ENCODE measurements at places on chromosomes 5 and 9. TPM values are rescaled to one million over a fixed set of nuclear protein-coding genes. Genes with fewer than 3 reads are reported as not detected.

DNA sequence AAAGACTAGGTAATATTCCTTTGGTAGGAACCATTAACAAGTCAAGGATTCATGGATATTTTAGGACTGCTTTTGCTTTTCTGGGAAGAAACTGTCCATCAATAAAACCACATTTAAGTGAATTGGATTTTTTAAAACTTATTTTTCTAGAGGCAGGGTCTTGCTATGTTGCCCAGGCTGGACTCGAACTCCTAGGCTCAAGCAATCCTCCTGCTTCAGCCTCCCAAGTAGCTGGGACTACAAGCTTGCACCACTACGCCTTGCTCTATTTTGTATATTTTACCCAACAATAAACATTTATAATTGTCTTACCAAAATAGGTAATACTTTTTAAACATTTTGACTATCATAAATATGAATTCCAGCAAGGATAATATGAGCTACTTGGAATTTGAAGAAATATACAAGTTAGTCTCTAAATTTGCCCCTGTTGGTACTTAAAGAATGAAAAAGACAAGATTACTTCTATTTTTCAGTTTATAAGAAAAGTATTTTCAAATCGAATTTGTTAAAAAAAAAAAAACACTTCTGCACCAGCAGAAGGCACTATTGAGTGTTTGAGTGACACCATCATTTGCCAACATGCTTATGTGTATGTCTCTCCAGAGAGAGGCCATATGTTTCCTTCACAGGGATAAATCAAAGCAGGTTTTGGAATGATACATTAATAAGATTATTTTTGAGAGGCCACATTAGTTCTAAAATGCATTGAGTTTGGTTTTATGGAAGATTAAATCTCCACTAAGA is 60.0 kb upstream of the CARTPT start:
- no peak for DNase-seq

DNA sequence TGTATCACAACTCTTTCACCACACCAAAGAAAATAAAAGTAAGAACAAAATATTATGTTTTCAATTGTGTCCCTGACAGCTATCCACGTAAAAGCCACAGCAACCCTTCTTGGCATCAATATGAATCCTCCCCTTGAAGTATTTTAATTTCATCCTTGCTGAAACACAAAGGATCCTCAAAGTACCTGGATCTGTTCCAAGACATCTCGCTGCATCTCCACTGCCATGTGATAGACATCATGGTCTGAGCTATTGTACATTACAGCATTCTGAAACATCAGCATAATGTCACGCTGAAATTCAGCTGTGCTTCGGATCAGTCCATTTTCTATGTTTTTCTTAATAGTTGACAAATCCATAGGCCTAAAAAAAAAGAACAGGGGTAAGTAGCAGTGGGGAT is 17.7 kb downstream of the BRD8 start:
- no peak for DNase-seq

NMUR2 gene
- total RNA-seq, result not detected

DNA sequence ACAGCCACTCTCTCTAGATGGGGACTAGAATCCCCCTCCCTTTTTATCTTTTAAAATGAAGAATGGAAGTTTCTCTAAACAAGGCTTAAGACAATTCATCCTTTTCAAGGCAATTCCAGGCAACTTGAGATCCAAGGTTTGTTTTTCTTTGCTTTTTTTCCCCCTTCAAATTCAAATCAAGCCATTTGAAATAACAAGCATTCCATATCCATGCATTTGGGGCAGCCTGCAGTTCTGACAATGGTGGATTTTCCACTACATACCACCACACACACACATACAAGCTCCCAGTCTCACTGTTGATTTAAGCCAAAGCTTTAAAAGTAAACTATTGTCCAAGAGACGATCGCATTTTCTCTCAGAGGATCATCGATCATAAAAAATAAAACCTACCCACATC is 424 bp downstream of the INSYN2B start:
- no peak for DNase-seq

DNA sequence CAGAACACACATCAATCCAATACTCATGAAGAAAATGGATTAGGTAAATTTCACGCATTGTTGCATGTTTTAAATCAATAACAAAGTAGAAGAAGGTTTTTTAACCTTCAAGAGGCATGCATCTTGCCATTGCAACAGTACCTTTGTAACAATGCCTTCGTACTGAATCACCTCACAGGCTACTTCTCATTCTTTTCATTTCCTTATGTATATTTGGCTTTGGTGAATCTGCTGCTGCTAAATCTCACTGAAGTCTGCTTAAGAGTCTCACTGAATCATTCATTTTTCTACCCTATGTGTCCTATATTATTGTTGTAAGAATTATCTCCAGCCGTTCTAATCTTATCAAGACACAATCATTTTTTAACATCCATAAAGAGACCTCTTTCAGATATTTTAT is 152.5 kb downstream of the CDH10 start:
- no peak for DNase-seq

TTC16 gene
- total RNA-seq, result not detected

SOHLH1 gene
- total RNA-seq, result not detected

DNA sequence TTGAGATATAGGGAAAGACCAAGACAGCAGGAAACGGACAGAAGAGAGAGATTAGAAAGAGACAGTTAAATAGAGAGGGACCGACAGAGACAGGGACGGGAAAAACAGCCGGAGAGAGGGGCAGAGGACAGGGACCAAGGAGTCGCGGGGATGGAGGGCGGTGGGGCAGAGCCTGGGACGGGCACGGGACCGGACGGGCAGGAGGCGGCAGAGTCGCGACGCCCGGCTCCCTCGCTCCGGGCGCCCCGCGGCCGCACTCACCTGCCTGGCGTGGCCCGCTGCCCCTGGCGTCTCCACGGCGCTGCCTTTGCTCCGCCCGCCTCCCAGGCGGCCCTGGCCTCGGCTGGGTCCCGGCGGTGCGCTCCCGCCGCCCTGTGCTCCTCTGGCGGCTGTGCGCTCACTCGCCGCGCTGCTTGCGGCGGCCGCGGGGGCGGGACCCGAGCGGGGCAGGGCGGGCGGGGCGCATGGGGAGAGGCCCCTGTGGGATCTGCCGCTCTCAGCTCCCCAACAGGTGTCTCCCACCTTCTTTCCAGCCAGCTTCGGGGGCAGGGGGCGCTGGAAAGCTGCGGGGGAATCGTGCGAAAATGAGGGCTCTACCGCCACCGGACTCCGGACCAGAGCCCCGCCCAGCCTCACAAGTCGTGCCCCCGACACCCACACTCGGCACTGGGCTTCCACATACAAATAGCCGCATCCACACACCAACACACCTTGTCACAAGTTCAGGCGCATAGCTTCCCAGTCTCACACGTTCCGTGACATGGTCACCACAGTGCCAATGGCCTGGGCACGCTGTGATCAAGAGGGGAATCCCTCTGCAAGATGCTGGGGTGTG is at the start of gene ARID3C:
ARID3C (minus strand) TSS at position 411 of the 835 bp plus-strand sequence. CDS start 1,052 bp downstream, outside the sequence.
- no peak for DNase-seq

GRCh38 chr5:149326611-149327010 is 18.7 kb upstream of the GRPEL2 start:
- DNase-seq, result no peak

- DNase-seq, result no peak
Measured at GRCh38 chr5:95901676-95902627, 59.7 kb downstream of the ELL2 start.

- no peak for DNase-seq
Measured at GRCh38 chr5:141172381-141173204, at the start of gene PCDHB7. TSS of gene PCDHB7 (plus strand) at chr5:141172644. CDS start at chr5:141172836, 192 bp downstream.

ZCCHC10 gene
- total RNA-seq, result 12.7 TPM

GCNT1 gene
- 9.9 TPM for total RNA-seq

GRCh38 chr5:65704621-65705239 is 17.2 kb downstream of the SGTB start:
- DNase-seq, result no peak

SPEF2 gene
- 2.3 TPM for total RNA-seq

LECT2 gene
- total RNA-seq, result not detected

DNA sequence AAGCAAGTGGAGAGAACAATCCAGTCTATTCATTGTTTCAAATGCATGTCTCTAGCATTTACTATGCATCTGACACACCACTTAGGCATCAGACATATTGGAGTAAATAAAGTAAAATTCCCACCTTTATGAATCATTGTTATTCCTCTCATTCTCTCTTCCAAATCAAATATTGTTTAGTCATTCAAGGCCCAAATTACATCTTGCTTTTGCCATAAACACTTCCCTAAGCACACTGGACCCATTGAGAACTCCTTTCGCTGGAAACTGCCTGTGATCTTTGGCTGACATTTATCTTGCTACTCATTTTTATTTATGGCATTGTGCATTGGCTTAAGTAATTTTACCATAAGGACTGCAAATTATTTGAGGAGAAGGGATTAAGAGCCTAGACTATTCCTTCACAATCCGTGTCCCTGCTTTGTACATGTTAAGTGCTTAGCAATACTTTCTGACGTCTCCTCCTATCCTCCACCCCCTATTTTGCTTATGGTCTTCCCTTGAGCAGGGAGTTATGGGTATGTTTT is 7.4 kb downstream of the C5orf46 start:
- no peak for DNase-seq

DNA sequence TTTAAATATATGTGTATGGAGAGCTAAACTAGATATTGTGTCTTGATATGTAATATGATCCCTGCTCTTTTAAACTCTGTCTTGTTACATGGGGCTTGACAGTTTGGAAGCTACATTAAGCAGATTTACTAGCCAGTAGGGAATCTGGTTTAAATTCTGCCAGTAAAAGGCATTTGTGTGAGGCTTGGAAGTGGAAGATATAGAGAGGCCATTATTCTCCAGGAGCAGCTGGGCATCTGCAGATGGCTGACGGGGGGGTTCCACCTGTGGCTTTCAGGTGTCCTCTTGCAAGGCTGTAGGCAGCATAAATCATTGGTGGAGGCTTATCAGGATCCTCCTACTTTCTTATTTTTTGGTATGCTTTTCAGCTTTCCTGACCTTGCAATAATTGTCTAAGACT is 179.1 kb upstream of the FBXL7 start:
- DNase-seq, result no peak

DNA sequence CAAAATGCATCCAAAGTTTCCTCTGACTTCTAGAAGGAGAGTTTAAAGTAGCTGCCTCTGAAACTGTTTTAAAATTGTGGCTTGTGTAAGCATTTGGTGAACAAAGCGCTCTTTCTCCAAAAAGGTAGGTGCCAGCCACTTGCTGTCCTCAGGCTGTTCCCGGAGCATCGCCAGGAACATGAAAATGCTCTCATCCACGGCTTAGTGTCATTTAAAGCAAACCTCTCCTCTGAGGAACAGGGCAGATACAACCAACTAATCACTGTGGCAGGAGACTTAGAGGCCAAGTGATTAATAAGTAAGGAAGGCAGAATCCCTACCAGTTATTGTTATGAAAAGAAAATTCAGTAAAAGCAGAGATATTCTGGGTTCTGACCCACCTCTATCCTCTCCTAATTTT is 165.6 kb downstream of the DCP2 start:
- DNase-seq, result no peak

DNA sequence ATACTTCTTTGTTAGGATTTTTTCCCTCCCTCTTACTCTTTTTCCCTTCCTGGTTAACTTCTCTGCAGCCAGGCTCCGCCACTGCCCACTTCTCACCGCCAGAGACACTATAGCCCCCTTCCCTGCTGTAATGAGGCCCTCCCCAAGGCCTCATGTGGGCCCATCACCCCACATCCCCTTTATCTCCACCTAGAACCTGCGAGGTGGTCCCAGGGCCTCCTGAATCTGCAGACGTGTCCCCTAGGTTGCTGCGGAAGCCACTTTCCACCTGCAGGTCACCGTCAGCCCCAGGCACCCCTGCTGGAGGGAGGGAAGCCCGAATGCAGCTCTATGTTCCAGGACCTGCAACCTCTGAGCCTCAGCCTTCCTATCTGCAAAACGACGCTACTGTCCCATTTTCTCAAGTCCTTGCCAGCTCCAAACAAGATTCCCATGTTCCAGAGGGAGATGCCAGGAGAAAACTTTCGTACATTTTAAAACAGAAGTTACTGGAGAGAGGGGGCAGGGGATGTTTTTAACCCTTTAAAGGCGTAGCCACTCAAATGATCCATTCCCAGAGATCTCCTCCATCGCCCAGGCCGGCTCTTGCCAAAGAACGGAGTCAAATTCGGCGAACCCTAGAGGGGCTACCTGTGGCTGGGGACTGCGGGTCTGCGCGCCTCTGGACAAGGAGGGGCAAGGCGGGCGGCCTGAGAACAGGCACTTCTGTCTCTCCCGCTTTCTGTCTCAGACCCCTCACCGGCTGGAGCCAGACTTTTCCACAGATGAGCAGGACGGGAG is 929 bp downstream of the SH3PXD2B start:
- DNase-seq, result no peak

TMEM215 gene
- total RNA-seq, result not detected

GRCh38 chr9:98971168-98971914 is 27.6 kb downstream of the COL15A1 start:
- no peak for DNase-seq

- no peak for DNase-seq
Measured at GRCh38 chr9:81193362-81194339, 495.7 kb downstream of the TLE1 start.

IFNA21 gene
- not detected for total RNA-seq

DNA sequence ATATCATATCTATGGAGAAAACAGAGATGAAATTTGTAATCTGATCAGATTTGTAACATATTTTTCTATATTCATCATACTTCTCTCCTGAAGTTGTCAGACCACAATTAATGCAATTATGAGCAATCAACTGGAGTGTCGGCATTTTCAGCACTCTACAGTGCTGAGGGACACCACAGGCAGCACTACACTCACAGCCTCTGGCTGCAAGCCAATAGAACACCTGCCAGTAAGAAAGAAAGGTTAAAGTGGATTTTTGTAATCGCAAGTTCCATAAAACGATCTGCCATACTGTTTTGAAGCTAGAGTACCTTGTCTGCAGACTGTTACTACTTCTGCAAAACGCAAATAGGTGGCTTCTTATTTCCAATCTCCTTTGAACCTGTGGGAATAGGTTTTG is 147.6 kb downstream of the ADAMTS6 start:
- DNase-seq, result no peak

IFNB1 gene
- not detected for total RNA-seq

FAM153A gene
- 0.12 TPM for total RNA-seq

DNA sequence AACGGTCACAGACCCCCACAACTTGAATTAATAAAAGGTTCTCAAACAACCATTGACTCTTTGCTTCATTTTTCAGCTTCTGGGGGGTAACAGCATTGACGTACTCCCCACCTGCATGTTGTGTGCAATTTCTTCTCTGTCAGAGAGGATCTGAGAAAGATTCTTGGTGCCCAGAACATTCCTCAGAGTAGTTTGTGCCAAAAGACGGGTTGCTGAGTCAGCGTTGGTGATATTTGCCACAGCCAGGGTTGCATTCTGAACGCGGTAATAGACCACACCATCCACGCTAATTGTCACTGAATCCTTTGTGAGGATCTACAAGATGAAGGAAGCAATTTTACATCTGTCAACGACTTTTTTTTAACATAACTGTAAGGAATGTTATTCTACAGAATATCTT is 21.0 kb downstream of the STOM start:
- no peak for DNase-seq

GRCh38 chr9:108615152-108615551 is 240.6 kb downstream of the ACTL7B start:
- DNase-seq, result no peak

GRCh38 chr9:9299134-9299533 is 1313.7 kb downstream of the PTPRD start:
- DNase-seq, result no peak

KIF4B gene
- not detected for total RNA-seq

CDKN2B gene
- 25.9 TPM for total RNA-seq

TYRP1 gene
- not detected for total RNA-seq

- DNase-seq, result no peak
Measured at GRCh38 chr5:55415071-55415470, 107.3 kb downstream of the MTREX start.

CSF1R gene
- total RNA-seq, result not detected

GCNT4 gene
- total RNA-seq, result 2.3 TPM

GABRA1 gene
- total RNA-seq, result not detected

Measured in epithelial cell of proximal tubule (primary cell).